Cerebellar nuclear complex (tissue), 1 donor: ENCODE measurements at places on chromosomes 2 and 18.

GRCh38 chr2:75415111-75415626 lies 145.6 kb downstream of the EVA1A start:
- DNase-seq, result no peak

DNA sequence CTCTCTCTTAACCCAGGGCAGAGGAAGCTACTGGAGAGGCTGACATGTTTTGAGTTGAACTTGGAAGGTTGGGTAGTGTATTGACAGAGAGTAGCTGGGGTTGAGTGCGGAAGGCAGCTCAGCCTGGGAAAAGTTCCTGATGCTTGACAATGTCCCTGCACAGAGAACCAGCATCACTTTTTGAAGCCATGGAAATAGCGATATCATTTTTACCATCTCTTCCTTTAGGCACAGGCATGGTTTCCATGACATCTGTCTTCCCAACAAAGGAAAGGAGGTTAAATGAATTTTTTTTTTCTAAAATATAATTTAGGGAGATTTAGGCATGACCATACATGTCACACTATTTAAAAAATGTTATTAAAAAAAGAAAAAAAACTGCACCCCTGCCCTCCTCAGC lies 78.3 kb upstream of the KCNE4 start:
- no peak for DNase-seq

DNA sequence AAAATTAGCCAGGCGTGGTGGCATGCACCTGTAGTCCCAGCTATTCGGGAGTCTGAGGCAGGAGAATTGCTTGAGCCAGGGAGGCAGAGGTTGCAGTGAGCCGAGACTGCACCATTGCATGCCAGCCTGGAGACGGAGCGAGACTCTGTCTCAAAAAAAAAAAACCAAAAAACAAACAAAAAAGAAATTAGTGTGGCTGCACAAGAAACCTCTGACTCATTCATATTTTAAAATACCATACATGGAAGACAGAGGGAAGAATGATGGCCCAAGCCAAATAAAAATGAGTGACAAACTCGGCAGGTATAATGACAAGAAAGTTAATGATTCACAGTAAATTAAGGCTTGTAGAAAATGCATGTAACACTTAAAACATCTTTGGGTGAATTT lies 875.8 kb downstream of the EPHA4 start:
- DNase-seq, result no peak

GRCh38 chr2:188850786-188851185 lies 123.4 kb upstream of the COL3A1 start:
- DNase-seq, result no peak

DNA sequence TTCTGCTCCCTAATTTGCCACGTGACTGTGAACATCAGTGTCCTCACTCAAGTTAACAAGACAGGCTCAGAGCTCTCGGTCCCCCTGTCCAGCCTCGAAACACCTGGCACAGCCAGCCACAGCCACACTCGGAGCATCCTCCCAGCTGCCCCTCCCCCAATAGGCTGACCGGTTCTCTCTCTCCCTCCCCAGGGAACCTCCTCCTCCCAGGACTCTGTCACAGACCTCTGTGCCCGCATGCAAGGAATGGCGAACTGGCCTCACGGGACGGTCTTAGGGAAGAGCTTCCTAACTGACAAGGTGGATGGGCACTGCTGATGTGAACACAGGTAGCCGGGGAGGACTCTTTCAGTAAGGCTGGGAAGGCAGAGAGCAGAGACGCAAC lies 18.8 kb downstream of the CYP26B1 start:
- no peak for DNase-seq

GRCh38 chr2:109128048-109128615 lies 873 bp upstream of the SH3RF3 start:
- DNase-seq, result no peak

- no peak for DNase-seq
Measured at GRCh38 chr2:202486351-202486750, 110.2 kb downstream of the BMPR2 start.

DNA sequence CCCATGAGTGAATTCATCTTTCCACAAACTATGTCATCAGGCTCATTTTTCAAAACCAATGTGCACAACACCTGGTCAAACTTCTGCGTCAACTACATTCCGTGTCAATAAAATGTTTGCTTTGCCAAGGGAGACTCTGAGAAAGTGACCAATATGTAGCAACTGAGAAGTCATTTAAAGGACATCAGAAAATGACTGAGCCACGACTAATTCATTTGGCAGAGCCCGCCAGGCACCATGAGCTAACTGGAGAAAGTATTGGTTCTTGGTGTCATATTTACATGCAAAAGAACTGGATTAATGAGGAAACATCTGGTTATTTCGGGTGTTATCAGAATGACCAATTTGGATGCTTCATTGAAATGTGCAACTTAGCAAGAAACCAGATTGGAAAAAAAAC lies 7.2 kb downstream of the RND3 start:
- DNase-seq, result no peak

GRCh38 chr2:160384791-160385190 lies 108.8 kb downstream of the RBMS1 start:
- no peak for DNase-seq

GRCh38 chr18:67995769-67996168 lies 479.2 kb upstream of the DSEL start:
- no peak for DNase-seq

DNA sequence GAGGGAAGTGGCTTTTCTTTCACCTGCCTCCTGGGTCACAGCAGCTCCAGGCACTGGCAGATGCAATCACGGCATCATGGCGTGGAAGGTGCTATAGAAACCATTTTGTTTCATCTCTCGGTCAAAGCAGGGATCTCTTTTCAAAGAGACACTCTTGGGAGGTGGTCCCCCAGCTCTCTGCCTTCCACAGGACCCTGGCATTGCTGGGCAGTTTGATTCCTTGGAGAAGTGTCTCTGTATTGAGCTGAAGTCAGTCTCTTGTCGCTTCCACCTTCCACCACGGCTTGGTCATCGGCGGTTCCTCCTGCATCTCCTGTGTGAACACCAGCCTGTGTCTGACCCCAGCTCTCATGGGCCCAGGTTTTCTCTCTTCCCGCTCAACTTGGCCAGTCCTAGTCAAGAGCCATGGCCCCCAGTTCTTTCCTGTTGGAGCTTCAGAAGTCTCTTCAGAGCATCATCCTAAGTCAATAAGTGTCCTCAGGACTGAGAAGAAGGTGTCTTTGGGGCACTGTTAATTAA lies 42.3 kb upstream of the HDAC4 start:
- DNase-seq, result no peak

DNA sequence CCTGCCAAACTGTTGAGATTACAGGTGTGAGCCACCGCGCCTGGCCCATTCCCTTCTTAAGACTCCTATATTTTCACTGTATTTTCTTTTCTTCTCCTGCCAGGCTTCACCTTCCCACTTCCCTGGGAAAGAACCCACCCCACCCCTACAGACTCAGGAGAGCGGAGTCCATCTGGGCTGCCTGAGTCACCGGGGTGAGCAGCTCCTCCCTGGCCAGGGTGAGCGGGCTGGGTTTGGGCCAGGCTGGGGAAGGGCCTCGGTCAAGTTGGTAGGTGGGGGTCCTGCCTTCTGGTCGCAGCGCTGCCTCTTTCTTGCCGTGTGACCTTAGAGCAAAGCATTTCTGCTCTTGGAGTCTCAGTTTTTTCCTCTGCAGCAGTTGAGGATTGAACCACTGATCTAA lies 2.1 kb upstream of the GAREM2 start:
- no peak for DNase-seq

DNA sequence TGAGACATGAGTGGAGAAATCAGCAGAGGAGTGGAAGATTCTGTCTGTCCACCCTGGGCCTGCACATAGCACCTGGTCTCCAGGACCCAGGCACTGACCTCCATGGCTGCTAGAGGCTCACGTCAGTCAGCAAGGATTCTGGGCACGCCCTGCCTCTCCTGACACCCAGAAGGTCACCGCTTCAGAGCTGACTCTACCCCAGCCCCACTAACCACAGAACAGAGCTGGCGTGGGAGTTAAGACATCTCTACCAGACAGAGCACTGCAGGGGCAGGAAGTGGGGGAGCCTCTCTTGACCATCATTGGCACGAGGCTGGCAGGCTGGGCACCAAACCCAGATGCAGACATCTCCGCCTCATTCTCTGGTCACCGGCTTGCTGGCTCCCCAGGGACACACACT lies 3.0 kb downstream of the ADCY3 start:
- no peak for DNase-seq

GRCh38 chr2:32624812-32625211 lies 3.0 kb upstream of the TTC27 start:
- DNase-seq, result no peak

DNA sequence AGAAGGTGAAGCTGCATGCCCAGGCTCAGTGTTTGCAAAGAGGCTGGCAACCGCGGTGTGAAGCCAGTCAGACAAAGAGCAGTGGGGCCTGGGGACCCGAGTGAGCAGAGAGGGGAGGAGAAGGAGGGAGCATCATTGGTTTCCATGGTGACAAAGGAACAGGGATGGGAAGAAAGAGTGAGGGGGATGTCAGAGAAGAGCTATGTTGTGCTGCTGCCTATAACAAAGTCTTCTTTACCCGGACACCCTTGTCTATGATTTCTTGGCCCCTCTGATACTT lies 14.5 kb downstream of the TMEM247 start:
- DNase-seq, result no peak

DNA sequence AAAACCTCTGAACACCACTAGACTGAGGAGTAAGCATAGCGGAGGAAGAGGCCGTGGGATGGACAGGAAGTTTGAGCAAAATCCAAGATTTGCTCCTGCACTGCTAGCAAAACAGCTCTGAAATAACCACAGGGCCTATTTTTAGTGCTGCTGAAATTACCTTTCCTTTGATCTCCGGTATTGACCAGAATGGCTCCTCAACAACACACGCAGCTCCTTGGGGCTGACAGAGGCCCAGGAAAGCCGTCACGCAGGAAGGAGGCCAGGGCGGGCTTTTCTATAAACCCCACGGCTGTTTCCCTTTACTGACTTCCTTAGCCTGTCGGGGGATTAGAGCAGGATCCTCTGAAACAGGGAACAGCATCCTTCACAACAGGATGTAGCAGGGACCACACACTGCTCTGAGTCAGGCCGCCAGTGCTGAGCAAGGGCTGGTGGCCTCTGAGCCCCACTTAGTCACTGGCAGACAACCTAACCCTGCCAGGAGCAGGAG lies 80.8 kb upstream of the LCLAT1 start:
- DNase-seq, result no peak

GRCh38 chr2:239259603-239260298 lies 141.1 kb downstream of the HDAC4 start:
- no peak for DNase-seq

DNA sequence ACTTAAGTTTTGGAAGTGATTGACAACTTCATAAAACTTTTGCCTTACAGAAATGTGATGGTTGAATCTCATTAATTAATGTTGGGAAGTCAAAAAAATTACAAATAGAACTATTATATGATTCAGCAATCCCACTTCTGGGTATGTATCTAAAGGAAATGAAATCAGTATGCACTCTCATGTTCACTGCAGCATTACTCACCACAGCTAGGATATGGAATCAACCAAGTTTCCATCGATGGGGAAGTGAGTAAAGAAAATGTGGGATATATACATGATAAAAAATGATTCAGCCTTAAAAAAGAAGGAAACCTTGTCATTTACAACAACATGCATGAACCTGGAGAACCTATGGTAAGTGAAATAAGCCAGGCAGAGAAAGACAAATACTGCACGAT lies 112.4 kb upstream of the WDR75 start:
- DNase-seq, result no peak

- no peak for DNase-seq
Measured at GRCh38 chr18:43719267-43719795, 442.0 kb upstream of the SYT4 start.

GRCh38 chr2:12334412-12334966 lies 382.2 kb upstream of the TRIB2 start:
- DNase-seq, result no peak

DNA sequence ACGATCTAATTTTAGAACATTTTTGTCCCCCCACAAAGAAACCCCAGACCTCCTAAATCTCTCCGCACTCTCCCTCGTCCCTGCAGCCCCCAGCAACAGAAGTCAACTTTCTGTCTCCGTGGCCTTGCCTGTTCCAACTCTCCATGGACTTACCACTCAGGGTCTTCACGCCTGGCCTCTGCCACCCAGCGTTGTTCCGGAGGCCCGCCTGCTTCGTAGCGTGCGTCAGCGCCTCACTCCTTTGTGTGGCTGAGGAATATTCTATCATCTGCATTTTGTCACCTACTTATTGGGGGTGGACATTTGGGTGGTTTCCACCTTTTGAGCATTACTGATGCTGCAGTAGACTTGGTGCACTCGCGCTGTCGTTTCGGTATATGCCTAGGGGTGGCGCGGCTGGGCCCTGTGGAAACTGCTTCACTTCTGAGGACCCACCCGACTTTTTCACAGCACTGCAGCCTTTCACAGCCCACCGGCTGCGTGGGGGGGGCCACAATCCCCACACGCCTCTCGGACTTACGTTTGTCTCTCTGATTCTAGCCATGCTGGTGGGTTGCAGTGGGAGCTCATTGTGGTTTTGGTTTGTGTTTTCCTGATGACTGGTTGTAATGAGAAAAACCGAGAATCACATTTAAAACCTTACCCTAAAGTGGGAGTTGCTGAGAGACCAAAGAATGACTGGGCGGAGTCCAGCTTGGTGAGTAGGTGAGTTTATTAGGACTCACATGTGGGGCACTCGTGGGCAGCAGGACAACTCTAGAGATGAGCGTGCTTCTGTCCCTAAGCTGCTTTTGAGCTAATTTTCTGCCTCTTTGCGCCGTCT lies 1.4 kb upstream of the HSBP1L1 start:
- no peak for DNase-seq

GRCh38 chr18:30763902-30764350 lies 278.6 kb downstream of the DSC3 start:
- DNase-seq, result no peak

GRCh38 chr18:69872661-69873060 lies 75.0 kb downstream of the CD226 start:
- DNase-seq, result no peak

GRCh38 chr18:79610461-79611039 lies 69.1 kb upstream of the CTDP1 start:
- DNase-seq, result no peak

- DNase-seq, result no peak
Measured at GRCh38 chr2:26292646-26293045, 47.9 kb downstream of the HADHB start.

DNA sequence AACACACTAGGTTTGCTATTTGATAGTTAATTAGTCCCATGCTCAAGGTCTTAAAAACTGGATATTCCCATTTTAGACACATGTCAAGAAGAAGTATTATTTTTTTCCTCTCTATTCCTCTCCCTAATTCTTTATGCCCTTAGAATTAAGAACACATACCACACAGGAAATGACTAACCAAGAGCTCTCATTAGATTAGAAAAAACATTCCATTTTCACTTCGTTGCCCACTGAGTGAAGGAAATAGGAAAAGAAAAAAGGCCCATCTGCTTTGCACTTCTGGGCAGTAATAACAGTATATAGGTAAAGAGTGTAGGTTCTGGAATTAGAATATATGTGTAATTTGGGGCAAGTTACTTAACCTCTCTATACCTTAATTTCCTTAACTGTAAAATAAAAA lies 26.9 kb downstream of the ACADL start:
- DNase-seq, result no peak
